ENCODE measurements at places on chromosomes 6 and 20.

DNA sequence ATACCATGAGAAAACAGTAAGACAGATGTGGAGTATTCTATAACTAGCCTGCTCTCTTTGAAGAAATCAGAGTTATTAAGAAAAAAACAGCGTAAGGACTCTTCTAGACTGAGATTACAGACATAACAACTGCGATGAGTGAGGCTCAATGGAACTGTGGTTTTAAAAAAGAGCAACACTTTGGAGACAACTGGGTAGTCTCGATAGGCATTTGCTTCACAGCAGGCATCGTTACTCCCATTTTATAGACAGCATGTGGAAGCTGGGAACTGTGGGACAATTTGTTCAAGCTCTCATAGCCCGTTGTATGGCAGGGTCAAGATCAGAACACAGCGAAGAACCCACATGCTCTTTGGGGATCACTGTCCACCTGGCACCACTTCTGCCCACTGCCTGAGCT, 4.6 kb downstream of the FKBP1A start:
- DNase-seq = no peak

- DNase-seq = no peak
Observed at GRCh38 chr6:143528164-143528811, 16.8 kb upstream of the FUCA2 start.

GRCh38 chr6:35781290-35781689, 471 bp downstream of the CLPSL1 start:
- no peak for DNase-seq

GRCh38 chr6:45377043-45377553, 636 bp downstream of the SUPT3H start:
- DNase-seq = no peak

GRCh38 chr20:36856195-36856594, 19.7 kb upstream of the TLDC2 start:
- DNase-seq = no peak

- DNase-seq = no peak
Observed at GRCh38 chr6:135962731-135963130, 111.2 kb downstream of the PDE7B start.

GRCh38 chr6:169328112-169328801, 74.6 kb upstream of the THBS2 start:
- DNase-seq = no peak

GRCh38 chr6:136464148-136464547, 86.1 kb downstream of the MAP7 start:
- DNase-seq = no peak

Measured in activated T-helper 1 cell treated with Interleukin-2 at 50 U/mL for 16 hours (primary cell).